ENCODE measurements at places on chromosomes 6 and 20.
A peak's percentile ranks its signal among the peaks of the same experiment; 100 is the strongest.

GRCh38 chr6:64955435-64955848, 751.6 kb downstream of the EYS start:
- H3K36me3 ChIP-seq, result no peaks in the 10 kb centered on the region
- no peaks in the 10 kb centered on the region for H3K4me1 ChIP-seq
- H3K27me3 ChIP-seq, result no peaks in the 10 kb centered on the region

GRCh38 chr6:35014786-35015185, 125.7 kb downstream of the ANKS1A start:
- peaks cover 9% of the 10 kb centered on the region for H3K4me1 ChIP-seq
- no peak overlapping the region for H3K4me3 ChIP-seq
- no peaks in the 10 kb centered on the region for H3K27me3 ChIP-seq
- DNase-seq, result no peak
- H3K27ac ChIP-seq, result no peak overlapping the region

GRCh38 chr6:14258695-14259593, 141.4 kb downstream of the CD83 start:
- H3K4me1 ChIP-seq, result peaks cover 3% of the 10 kb centered on the region
- H3K36me3 ChIP-seq, result no peaks in the 10 kb centered on the region
- H3K4me3 ChIP-seq, result no peak overlapping the region
- H3K27ac ChIP-seq, result no peak overlapping the region
- H3K27me3 ChIP-seq, result no peaks in the 10 kb centered on the region

DNA sequence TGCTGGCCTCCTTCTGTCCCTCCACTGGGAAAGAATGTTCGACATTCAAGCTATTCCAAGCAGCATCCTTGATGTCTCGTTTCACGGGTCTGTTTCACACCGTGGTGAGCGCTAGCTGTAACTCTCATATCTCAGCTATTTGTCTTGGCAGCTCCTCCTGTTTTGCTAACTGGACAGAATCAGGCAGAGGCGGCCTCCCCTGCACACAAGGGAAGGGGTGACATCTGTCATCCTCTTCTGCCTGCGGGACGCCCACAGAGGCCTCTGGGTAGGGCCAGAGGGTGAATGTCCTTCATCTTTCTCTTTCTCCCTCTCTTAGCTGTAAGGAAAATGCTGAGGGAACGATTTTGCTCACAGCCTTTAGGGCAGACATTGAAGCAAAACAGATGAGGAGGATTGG, 232.8 kb upstream of the GMDS start:
- H3K36me3 ChIP-seq, result no peaks in the 10 kb centered on the region
- peaks cover 66% of the 10 kb centered on the region for H3K27me3 ChIP-seq
- no peak overlapping the region for H3K4me3 ChIP-seq
- no peak for DNase-seq
- H3K27ac ChIP-seq, result no peak overlapping the region

GRCh38 chr6:42300701-42301100, 83.0 kb upstream of the MRPS10 start:
- peaks cover 21% of the 10 kb centered on the region for H3K4me1 ChIP-seq
- H3K27me3 ChIP-seq, result no peaks in the 10 kb centered on the region
- peak overlapping the region; percentile 65 for H3K27ac ChIP-seq
- peaks cover 6% of the 10 kb centered on the region for H3K36me3 ChIP-seq

DNA sequence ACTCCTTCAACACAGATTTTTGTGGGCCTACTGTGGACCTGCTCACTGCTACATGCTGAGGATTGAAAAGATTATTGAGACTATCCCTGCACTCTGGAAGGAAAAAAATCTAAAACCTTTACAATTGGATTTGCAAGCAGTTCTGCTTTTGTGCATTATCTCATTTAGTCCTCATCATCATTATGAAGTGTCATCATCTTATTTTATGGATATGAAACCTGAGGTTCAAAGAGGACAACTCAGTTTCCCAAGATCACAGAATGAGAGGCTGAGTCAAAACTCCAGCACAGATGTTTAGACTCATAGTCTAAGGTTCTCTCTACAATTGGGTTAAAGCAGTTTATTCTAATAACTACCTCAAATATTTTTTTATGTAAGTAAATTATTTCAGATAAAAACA, 160.2 kb upstream of the MARCKS start:
- DNase-seq, result no peak
- H3K4me3 ChIP-seq, result no peak overlapping the region
- H3K27me3 ChIP-seq, result peaks cover 5% of the 10 kb centered on the region
- no peaks in the 10 kb centered on the region for H3K36me3 ChIP-seq
- H3K27ac ChIP-seq, result no peak overlapping the region

- no peak for DNase-seq
- no peak overlapping the region for H3K27ac ChIP-seq
- H3K4me1 ChIP-seq, result peaks cover 2% of the 10 kb centered on the region
These were observed 123.5 kb downstream of the LMBRD1 start for GRCh38 chr6:69673298-69673697.

- no peaks in the 10 kb centered on the region for H3K27me3 ChIP-seq
- H3K4me1 ChIP-seq, result no peaks in the 10 kb centered on the region
- H3K27ac ChIP-seq, result no peak overlapping the region
- no peak for DNase-seq
These were observed 600.6 kb upstream of the CHD6 start for GRCh38 chr20:42218621-42219374.

DNA sequence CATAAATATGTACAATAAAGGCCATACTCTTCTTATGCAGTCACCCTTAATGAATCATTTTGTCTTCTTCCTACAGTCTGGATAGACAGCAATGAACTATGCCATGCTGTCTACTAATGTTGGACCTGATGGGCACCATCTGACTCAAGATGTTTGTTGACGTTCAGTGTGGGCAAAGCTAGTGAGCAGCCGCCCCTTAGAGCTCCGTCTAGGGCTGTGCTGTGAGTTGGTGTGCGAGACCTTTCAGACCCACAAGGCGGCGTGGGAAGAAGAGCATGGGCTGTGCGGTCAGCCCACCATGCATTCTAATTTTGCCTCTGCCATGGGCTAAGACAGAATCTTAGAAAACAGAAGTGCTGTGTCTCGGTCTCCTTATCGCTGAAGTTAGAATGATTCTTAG, 829.4 kb downstream of the QKI start:
- H3K4me3 ChIP-seq, result no peak overlapping the region
- no peaks in the 10 kb centered on the region for H3K36me3 ChIP-seq
- H3K27ac ChIP-seq, result no peak overlapping the region

Data from T-helper 17 cell (primary cell).